Activated CD4-positive, alpha-beta T cell treated with anti-CD3 and anti-CD28 coated beads, Interleukin-2, amount 50 U/mL, for 1 hour (primary cell): ENCODE measurements at places on chromosomes 13 and 19.

- DNase-seq = no peak
Observed at GRCh38 chr13:113879494-113880360, 15.9 kb upstream of the GAS6 start.

DNA sequence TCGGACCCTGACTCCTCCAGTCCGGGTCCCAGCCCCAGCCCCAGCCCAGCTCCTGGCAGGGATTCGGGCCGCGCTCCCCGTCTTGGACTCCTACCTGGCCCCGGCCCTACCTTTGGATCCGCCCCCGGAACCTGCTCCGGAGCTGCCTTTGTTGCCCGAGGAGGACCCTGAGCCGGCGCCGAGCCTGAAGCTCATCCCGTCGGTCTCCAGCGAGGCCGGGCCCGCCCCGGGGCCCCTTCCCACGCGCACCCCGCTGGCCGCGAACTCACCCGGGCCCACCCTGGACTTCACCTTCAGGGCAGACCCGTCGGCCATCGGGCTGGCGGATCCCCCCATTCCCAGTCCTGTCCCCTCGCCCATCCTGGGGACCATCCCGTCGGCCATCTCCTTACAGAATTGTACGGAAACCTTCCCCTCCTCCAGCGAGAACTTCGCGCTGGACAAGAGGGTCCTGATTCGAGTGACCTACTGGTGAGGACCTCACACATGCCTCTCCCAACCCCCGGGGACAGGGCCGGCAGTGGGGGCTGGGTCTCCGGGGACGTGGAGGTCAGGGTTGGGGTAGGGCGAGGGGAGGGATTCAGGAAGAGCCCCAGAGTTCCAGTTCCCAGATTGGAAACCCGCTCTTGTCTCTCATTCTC lies 732 bp downstream of the SELENOV start:
- DNase-seq = peak; percentile 10

DNA sequence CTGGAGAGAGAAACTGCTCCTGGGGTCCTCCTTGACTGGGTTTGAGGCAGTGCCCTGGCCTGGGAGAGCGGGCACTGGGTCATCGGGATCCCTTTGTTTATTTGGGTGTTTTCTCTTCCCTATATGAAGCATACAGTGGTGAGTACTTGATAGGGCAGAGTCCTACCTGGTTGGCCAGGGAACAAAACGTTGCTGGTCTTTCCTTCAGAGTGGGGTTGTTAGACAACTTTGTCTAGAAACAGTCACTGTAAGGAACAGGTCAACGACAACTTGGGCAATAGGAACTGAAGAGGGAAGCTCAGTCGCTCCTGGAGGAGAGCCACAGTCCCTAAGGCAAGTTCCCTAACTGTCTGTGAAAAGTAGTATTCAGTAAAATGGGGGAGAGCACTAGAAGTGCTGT lies 550 bp upstream of the OLFM4 start:
- no peak for DNase-seq

- DNase-seq = no peak
Observed at GRCh38 chr19:45376045-45376724, 5.8 kb upstream of the ERCC2 start.

GRCh38 chr13:98954313-98954712 lies 23.6 kb downstream of the DOCK9 start:
- no peak for DNase-seq

DNA sequence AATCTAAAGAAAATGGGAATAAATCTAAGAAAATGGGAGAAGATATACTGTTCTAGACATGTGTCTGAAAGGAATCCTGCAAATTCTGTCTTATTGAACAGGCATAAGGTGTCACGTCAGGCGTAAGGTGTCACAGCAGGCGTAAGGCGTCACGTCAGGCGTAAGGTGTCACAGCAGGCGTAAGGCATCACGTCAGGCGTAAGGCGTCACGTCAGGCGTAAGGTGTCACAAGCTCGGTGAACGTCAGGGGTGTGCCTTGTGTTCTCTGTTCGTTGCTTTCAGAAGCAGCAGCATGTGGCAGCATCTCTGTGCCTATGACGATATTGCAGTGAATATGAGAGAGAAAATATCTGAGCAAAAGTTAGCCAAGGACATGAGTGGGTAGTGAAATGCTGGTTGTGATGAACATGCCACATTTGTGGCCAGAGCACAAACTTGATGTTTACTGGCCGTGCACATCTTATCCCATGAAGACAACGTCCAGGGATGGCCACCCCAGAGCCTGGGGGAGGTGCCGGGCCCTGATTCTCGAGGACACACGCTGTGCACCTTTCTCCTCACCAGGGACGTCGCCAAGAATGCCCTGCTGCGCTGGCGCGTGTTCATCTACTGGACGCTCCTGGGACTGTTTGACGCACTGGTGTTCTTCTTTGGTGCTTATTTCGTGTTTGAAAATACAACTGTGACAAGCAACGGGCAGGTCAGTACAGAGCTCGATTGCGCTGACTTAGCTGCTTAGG lies 107.0 kb upstream of the MCF2L start:
- DNase-seq = no peak

DNA sequence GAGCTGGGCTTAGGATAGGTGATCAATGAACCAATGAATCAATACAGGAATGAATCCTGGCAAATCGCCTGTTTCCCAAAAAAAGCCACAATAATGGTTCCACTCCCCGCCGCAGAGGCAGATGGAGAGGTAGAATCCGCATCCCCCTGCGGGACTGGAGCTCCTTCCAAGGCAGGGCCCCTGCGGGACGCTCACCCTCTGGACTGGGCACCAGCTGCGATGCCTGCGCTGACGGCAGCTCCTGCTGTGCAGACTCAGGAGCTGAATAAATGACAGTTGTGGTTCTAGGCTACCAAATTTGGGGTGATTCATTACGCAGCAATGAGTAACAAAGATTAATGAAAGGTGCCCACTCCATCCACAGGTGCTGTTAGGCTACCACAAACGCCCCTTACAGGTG lies 8.8 kb upstream of the CDC34 start:
- DNase-seq = no peak

- no peak for DNase-seq
Observed at GRCh38 chr13:44398606-44399005, 25.0 kb downstream of the SERP2 start.
